Hematopoietic multipotent progenitor cell treated with erythropoietin and hydrocortisone succinate and interleukin-3 and kit ligand, for 8 days (in vitro differentiated cells): ENCODE measurements at places on chromosomes 3 and 15.

DNA sequence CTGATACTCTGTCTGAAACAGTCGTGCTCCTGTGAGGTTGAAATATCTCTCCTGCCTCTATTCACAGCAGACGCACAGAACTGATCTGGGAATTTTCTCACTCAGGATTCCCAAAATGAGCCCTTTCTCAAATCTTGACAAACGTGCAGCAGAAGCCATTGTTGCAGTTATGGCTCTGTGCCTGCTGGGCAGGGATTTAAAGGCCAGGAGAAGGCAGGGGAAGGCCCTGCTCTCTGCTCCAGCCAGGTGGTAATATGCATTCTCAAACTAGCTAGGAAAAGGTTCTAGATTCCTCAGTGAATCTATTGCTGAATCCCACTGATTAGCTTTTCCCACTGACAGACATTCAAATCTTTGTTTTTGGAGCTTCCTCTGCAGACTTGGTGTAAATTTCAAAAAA, 2.2 kb downstream of the MINAR1 start:
- DNase-seq, result no peak

GRCh38 chr15:85419161-85419560, 38.8 kb downstream of the AKAP13 start:
- DNase-seq, result no peak

- DNase-seq, result no peak
These were observed 152.9 kb upstream of the GOLIM4 start for GRCh38 chr3:168248383-168249204.

GRCh38 chr15:78680431-78681075, 39.5 kb upstream of the CHRNB4 start:
- no peak for DNase-seq

DNA sequence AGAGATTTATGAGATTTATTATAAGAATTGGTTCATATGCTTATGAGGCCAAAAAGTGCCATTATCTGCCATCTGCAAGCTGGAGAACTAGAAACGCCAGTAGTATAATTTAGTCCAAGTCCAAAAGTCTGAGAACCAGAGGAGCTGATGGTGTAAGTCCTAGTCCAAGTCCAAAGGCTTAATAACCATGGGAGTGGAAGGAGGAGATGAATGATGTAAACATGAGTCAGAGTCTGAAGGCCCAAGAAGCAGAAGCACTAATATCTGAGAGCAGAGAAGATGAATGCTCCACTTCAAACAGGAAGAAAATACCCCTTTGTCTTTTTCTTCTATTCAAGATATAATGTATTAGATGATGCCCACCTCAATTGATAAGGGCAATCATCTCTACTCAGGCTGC, 185.7 kb downstream of the CGGBP1 start:
- DNase-seq, result no peak

- DNase-seq, result no peak
These were observed 108.0 kb upstream of the PRR20G start for GRCh38 chr3:127395663-127396355.

- DNase-seq, result no peak
These were observed 74.0 kb downstream of the DHX36 start for GRCh38 chr3:154250291-154250690.

DNA sequence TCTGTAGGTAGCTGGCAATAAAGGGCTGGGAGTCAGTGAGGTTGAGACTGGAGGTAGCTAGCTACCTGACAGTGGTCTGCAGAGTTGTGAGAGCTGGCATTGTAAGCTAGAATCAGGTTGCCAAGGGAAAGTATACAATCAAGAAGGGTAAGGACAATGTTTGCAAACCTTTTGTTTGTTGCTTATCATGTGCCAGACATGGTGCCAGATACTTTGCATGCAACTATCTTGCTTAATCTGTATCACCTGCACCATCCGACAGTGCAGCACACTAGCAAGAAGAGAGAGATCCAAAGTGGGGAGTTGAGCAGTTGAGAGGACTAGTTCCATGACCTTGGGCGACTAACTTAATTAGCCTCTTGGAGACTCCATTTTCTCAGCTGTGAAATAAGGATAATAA, 236.4 kb downstream of the PDCD6IP start:
- no peak for DNase-seq

GRCh38 chr15:79399606-79400005, 32.5 kb upstream of the MINAR1 start:
- DNase-seq, result no peak

DNA sequence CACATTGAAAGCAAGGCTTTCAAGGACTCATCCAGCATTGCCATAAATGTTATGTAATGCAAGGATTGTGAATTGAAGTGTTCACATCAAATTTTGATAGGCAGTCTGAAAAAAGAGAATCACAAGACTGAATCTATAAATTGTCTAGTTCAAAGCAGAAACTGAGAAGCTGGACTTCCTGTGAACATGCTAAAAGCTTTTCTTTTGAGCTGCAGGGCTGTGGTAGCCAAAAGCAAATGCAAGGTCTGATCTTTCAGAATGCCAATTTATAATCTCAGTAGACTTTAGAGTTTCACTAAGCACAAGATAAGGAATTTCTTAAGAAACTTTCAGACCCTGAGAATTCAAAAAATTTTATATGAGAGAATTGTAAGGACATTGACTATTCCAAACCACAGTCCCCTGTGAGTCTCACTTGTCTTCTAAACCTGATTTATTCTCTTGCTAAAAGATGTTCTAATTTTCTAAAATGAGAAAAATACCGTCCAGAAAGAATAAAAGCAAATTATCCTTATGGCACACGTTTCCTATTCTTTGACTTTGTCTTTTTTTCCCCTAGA, 1700.3 kb downstream of the OTOL1 start:
- DNase-seq, result no peak

DNA sequence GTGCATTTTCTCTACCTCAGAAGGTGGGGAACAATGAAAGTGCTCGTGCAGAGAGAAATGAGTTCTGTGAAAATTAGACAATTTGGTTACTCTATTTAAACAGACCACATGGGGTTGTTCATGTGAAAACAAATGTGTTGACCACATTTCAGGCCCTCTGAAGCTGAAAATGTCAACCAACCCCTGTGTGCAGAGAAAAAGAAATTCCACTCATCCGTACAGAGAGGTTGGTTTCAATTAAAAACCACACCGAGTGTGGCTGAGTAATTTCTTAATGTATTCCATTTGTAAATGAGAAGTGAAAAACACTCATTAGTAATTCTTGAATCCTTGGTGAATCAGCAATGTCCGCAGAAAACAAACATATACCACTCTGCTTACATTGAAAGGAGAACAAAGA, 46.9 kb upstream of the SLC7A14 start:
- no peak for DNase-seq

DNA sequence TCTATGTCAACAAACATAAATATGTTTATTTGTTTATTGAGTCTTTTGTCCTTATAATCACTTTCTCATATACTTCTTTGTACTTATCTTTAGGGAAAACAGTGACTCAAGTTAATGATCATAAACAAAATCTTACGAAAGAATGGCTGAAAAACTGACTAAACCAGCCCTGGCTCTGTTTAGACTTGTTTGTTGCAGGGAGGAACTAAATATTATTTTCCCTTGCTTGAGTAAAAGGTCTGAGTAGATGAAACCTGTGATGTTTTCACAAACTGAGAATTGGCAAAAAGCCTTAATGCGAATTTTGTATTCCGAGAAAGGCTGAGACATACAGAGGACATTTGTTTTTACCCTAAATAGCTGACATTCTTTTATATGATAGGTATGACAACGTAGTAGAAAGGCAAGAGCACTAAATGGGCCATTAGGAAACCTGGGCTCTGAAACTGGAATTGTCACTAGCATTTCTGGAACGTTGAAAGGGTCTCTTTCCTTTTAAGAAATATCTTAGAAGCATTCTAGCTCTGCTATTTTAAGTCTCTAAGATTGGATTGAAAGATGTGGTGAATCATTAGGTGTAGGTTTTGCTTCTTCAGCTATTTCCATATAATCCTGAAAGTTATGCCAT, 18.2 kb upstream of the CLDN16 start:
- no peak for DNase-seq

DNA sequence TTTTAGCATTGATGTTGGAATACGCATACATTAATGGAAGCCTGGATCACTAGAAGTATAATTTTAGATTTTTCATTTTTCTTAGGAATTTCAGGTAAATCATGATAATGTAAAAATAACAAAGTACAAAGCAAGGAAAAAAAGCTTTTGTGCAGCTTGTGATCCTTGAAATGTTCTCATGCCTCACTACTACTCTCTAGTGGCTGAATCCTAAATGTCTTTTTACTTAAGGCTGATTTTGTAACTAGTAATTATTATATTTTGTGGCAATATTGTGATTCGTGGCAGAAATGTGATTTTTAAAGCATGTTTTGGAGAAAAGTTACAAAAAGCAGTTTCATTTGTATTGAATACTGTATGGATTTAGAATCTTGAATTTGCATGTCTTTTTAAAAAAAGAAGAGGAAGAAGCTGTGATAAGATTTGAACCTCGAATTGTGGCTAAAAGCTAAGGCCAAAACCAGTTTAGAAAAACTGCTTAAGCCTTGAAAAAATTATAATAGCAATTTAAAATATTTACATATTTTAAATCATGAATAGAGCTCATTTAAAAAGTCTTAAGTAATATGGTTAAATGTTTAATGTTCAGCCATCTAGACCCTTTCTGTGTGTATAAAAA, 39.0 kb downstream of the U2SURP start:
- DNase-seq, result peak; percentile 56

DNA sequence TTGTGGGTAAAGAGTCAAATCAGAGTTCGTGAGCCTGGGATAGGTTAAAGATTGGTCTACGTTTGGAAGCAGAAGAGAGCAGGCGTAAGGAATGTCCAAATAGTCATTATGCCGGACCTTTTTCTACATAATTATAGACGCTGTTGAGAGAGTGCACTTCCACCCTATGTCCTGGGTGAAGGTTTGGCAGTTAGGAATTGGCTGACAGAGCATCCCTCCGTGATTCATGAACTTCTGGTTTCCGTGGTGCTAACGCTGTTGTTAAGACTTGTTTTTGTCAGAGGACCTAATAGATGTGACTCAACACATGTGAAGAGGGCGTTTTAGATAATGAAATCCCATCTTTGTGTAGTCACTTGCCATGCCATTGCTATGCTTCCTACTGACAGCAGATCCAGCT, 1.1 kb downstream of the EAF1 start:
- DNase-seq, result peak; percentile 26

DNA sequence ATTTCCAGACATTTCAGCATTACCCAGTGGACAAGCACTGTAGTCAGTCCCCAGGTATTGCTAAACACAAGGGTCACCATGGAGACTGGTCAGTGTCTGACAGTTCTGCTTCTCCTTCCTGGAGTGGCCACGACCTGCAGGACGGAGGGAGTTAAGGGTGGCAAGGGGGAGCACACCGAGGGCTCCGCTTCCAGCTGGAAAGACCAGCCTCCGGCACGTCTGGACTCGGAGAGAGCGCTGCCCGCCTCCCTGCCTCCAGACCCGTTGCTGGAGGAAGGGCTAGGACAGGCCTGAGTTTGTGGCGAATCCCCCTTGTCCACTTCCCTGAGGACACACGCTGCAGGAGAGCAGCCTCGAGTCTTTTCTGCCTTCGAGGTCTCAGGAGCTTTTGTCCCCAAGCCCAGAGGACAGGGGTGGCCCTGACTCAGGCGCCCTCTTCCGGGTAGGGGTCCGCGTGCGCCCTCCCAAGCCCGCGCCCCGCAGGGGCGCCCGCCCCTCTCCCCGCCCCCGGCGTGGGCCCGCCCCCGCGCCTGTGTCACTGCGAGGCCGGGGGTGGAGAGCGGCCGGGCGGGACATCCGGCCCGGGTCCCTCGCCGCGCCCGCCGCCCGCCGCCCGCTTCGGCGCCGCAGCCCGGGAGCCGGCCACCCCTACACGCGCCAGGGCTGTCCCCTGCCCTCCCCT, at the start of gene CHST14:
CHST14 (plus strand) TSS at position 562 of the 682 bp plus-strand sequence. CDS start 230 bp downstream, outside the sequence.
- peak; percentile 34 for DNase-seq

GRCh38 chr15:81752546-81752942, 293.3 kb downstream of the MEX3B start:
- DNase-seq, result peak; percentile 61

DNA sequence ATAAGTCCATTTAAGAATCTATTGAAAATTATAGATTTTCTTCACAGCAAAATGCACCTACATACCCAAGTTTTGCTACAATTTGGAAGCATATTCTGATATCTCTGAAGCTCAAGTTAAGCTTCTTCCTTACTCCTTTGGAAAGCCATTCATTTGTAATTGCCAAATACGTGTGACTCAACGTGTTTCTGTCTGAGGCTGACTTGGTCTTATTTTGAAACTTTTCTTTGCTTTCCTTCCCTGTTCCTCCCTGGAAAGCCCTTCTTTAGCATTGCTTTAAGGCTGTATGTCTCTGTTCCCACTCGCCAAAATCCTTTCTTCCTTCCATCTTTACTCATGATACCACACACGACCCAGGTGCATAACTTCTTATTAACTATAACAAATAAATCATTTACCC, 232.0 kb downstream of the ZBBX start:
- no peak for DNase-seq

GRCh38 chr15:78284758-78285157, 14.7 kb downstream of the SKIC8 start:
- no peak for DNase-seq
